ENCODE measurements at places on chromosomes 13 and 19.

DNA sequence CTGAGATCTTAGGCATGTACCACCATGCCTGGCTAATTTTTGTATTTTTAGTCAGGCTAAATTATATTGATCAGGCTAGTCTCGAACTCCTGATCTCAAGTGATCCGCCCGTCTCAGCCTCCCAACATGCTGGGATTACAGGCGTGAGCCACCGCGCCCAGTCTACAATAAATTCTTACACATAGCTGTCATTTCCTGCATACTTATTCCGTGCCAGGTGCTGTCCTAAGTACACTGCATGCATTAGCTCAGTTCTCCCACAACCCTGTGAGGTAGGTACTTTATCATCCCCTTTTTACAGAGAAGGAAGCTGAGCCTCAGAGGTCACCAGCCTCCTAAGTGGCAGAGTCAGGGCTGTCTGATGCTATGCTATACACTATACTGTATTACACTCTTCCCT lies 7.2 kb upstream of the RHPN2 start:
- no peak for DNase-seq

GRCh38 chr13:108500711-108501110 lies 128.7 kb upstream of the MYO16 start:
- no peak for DNase-seq

DNA sequence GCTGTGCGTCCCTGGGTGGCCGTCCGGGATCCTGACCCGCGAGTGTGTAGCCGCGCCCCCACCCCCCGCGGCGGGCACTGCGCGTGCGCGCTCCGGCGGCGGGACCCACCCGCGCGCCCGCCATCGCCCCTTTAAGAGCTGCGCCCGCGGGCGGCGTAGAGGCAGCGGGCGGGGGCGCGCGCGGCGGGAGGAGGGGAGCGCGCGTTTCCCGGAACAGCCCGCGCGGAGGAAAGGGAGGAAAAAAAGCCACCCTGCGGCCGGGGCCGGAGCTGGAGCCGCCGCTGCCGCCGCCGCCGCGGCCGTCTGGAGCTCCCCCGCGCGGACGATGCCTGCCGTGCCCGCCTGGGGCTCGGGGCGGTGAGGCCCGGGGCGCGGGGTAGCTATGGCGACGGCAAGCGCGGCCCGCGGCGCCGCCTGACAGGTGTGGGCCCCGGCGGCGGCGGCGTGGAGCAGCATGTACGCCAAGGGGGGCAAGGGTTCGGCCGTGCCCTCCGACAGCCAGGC lies at the start of gene SSBP4:
SSBP4 (plus strand) TSS at position 204 of the 504 bp plus-strand sequence; CDS start at position 455, 251 bp downstream.
- DNase-seq: peak; percentile 65

- no peak for DNase-seq
Measured at GRCh38 chr13:40024204-40024966, 368.9 kb downstream of the COG6 start.

DNA sequence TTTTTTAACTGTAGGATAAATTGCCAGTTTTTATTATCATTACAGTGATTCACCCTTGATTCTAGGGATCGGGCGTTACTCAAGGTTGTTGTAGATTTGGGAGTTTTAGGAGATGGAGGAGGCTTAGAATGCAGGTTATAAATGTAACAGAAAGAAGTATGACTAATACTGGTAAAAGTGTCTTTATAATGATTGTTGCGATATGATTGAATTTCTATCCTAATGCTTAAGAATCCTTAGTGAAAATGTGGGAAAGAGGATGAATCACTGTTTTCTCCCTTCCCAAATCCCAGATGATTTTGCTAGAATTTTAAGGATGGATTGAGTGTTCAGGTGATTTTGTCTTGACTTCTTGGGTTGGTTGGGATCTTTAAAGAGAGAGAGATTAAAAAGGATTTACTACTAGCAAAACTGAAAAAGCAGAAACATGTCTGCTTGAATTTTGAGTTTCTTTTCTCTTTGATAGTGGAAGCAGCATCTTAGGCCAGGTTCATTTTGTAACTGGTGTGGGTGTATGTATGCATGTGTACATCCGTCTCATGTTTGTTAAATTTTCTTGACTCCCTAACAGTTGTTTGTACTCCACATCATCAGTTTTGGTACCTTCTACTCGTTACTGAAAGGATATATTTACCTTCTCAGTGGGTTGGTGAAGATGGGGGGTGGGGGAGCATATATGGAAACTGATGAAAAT lies 25.9 kb downstream of the ARHGAP35 start:
- DNase-seq: no peak
